T-cell (primary cell): ENCODE measurements at places on chromosomes 3 and 15. TPM values are rescaled to one million over a fixed set of nuclear protein-coding genes. Genes with fewer than 3 reads are reported as not detected.

Gene TMEM158
- total RNA-seq: 0.20 TPM

DNA sequence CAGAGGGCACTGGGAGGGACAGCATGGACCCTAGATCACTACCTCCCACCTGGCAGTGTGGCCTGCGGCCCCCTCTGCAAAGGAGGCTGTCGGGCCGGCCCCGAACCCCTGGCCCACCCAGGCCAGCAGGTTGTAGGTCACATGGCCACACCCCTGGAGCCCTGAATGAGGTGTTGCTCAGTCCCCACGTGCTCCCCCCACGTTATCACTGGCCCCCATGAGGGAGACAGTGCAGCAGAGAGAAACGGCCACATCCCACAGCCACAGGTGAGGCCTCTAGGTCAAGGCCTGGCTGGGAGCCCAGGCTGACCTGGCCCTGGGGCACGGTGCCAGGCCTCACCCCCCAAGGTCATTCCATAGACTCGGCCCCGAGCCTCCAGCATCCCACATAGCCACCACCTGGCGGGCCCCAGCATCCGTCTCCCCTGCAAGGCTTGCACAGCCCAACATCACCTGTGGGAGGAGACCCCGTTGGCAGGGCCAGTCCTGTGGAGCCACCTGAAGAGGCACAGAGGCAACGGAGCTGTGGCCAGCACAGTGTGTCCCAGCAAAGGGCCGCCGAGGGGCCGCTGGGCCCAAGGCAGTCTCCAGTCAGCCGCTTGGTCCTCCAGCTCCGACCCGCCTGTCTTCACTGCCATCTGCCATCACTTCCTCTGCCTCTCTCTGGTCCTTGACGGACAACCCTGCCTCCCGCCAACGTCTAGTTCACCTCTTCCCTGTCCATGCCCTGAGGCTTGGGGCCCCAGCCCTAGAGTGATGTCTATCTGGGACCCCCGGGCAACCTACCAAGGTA lies 53.1 kb downstream of the DNAJB8 start:
- no peak for DNase-seq

Gene ITIH3
- total RNA-seq: 0.88 TPM

DNA sequence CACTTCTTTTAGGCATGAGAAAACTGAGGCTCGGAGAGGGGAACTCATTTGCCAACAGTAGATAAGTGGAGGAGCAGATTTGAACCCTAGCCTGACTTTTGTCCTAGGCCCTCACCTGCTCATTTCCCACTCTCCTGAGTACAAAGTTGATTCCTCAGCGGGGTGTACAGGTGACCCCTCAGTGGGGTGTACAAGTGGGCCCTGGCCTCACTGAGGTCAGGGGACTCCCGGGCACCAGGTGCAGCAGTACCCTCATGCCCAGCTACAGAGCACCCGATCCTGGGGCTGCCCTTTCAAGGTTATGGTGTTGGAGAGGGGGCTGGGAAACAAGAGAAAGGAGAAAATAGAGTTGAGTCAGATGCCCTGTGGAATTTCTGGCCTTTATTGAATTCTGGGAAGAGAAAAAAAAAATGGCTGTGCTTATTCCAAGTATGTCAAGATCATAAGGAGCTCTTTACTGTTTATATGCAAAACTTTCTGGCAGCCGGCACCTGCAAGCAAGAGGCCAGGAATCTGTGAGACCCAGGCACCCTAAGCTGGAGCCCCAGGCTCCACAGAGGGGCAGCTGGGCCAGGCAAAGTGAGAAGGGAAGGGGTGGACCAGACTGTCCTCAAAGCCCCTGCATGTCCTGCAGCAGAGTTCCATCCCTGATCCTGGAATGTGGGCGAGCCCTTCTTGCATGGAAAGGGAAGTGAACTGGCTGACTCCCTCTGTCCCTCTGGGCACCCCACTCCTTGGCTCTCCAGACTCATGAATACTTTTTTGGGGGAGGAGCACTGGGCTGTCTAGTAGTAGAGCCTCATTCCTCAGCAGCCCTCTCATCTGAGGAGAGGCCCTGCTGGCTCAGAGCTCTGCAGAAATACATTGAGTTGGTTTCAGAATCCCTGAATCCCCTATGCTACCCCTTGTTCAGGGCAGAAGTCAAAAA lies 43.1 kb downstream of the AMOTL2 start:
- no peak for DNase-seq

DNA sequence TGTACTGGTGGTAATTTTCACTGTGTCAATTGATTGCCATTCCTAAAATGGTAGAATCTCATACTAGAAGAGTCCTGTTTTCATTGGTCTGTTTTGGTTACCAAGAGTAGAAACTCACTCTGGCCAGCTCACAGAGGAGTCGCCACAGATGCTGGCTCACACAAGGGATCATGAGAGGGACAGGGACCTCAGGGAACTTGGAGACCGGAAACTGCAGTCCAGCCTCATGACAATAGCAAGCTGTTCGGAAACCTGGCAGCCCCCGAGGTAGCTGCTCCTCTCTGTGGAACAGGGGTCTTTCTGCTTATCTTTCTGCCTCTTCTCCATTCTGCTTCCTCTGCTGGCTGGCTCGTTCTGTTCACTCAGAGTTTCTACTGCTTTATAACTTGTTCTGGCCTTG lies 192.9 kb downstream of the PLCL2 start:
- no peak for DNase-seq

Gene MRPS11
- total RNA-seq: 16.7 TPM

DNA sequence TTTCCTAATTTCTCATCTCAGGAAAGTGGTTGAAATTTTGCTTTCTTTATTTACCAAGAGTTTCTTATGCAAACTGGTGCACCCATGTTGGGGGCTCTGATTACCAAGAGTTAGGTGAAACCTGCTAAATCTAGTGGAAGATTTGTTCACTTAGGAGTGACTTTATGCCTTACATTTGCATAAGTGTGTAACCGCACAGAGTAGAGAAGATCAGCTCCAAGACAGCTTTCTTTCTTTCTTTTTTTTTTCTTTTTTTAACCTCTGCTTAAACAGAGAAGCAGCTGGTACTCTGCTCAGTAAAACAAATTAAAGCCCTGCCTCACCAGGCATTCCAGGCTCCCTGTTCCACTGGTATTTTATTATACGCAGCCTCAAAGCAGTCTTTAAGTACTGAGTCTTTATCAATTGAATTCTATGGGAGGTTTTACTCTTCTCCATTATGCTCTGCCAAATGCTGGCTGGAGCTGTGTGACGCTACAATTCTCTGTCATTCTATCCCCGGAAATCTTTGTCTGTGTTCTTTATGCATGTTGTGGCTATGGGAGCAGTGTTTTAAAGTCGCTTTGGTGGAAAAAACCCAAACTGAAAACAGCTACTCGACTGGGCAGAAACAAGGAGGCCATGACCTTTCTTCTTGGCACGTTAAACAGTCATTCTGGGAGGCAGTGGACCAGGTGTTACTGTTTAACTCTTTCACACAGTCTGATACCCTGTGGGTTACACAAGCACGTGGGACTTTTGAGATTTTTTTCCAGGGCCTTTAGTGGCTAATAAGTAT lies 55.2 kb upstream of the GBE1 start:
- DNase-seq: no peak

Gene TTC14
- total RNA-seq: 114 TPM

DNA sequence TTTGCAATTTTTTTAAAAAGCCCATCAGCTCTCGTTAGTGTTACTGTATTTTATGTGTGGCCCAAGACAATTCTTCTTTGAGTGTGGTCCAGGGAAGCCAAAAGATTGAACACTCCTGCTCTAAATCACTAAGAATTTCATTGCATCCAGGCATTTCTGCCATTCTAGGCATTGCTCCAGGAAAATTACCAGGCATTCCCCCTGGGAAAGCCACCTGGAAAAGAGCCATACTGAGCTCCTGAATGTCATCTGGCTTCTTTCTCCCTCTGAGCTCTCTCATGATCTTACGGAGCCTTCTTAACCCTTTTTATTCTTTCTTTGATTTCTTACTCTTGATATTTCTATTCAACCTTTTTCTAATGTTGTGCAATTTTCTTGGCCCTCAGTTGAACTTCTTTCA lies 202.2 kb downstream of the DOCK3 start:
- DNase-seq: no peak

- no peak for DNase-seq
Measured at GRCh38 chr3:69058947-69059224, 6.8 kb upstream of the TMF1 start.

GRCh38 chr15:49328941-49329340 lies 94.1 kb upstream of the FGF7 start:
- no peak for DNase-seq

DNA sequence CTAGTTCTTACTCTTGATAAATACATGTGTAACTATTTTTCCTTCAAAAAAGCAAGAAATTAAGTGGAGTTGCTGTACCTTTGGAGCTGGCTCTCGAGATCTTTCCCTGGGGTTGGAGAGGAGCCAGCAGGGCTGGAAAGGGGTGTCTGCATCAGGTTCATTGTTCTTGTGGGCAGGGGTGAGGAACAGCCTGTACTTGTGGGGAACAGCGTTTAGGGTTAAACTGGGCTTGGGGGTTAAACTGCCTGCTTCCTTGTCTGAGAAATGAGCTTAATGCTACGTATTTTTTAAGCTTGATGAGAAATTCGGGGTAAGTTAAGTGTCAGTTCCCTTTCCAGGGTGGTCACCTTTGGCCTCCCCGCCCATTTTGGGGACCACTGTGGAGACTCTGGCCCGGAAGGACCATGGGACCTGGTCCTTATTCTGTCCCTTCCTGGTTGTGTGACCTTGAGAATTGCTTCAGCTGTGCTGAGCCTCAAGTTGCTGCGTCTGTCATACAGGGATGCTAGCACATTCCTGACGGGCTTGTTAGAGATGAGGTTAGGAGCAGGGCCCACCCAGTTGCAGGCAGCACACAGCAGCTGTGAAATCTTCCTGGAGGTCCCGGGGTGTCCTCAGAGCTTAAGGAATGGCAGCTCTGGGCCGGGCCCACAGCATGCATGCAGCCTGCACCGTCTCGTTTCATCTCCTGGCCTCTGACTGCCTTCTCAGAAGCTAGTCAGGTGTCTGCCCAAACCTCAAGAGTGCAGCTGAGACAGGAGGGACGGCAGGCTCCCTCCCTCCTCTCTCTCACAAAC lies 11.6 kb downstream of the H1-8 start:
- no peak for DNase-seq

- no peak for DNase-seq
Measured at GRCh38 chr3:125433091-125433534, 58.0 kb upstream of the ZNF148 start.

Gene GNB4
- total RNA-seq: 1.1 TPM

GRCh38 chr3:197420115-197420514 lies 121.7 kb upstream of the DLG1 start:
- DNase-seq: no peak

DNA sequence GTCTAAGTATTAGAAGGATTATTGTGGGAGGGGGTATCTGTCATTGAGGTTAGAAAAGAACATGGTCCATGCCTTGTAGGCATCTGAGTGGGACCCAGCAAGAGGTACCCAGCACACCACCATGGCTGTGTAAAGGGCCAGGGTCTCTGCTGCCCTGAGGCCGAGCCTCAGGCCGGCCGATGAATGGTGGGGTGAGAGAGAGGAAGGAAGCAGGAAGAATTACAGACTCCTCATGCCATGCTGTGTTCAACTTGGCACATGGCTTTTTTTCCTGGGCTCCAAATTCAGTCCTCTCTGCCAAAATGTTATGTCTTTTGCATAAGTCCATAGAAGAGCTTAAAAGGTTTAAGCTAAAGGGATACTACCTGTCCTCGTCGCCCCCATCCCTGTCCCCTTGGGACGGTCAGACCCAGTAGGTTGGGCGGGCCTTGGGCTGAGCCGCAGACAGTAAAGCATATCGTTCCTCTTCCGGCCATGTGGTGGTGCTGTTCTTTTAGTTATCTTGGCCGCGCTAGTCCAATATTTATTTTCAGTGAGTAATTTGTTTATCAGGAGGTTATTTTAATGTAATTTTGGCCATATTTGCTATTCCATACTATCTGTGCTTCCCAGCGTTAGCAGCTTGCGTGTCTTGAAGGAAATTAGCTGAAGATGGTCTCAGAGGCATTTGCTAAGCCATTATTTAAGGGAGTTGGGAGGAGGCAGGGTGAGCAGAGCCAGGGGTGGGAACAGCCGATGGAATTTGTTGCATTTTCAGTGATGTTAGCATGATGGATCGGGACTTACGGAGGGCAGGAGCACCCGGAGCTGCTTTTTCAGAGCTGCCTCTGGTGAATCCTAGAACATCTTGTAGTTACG lies 152.4 kb downstream of the AGBL1 start:
- no peak for DNase-seq

GRCh38 chr15:37691911-37692310 lies 242.5 kb upstream of the TMCO5A start:
- DNase-seq: no peak

- no peak for DNase-seq
Measured at GRCh38 chr3:127556565-127556964, 34.0 kb downstream of the TPRA1 start.

DNA sequence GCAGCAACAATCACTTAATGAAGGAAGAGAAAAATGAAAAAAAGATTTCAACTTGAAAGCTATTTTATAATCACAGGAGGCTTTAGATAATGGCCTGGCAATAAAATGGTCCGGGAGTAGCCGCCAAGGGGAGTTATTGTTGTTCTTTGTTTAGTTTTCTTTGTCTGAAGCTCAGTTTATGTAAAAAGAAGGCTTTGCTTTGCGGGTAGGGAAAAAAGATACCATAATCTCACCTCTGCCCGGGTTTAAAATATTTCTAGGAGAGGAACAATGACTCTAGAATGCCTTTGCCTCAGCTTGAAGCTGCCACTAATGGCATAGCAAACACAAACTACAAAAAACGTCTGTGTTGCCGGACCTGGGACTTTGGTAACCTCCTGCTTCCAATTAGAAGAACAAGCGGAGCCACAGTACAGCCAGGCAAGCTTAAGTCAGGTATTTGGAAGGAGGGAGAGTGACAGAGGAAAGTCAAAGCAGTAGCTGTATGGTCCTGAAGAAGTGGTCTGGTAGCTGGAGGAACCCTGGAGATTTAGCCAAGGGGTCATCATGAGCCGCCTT lies 764.5 kb downstream of the TUSC7 start:
- DNase-seq: no peak

DNA sequence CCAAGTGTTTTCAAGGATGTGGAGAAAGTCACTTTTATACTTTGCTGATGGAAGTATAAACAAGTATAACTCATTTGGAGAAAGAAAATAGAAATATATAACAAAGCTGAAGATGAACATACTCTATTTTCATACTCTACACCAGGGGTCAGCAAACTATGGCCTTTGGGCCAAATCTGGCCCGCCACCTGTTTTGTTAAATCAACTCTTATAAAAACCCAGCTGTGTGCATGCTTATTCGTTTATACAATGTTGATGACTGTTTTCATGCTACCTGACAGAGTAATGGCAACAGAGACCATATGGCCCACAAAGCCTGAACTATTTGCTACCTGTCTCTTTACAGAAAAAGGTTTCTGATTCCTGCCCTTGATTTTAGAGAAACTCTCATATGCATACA lies 124.0 kb downstream of the NR1D2 start:
- DNase-seq: no peak
